Stimulated activated CD8-positive, alpha-beta memory T cell treated with anti-CD3 and anti-CD28 coated beads, Interleukin-7, amount 100 ng/mL, for 48 hours (primary cell): ENCODE measurements at places on chromosomes 3 and 15.

- no peak for DNase-seq
Measured at GRCh38 chr3:87488765-87489164, 212.4 kb upstream of the POU1F1 start.

- no peak for DNase-seq
Measured at GRCh38 chr3:106530367-106530766, 661.6 kb upstream of the CBLB start.

- DNase-seq: no peak
Measured at GRCh38 chr15:70672081-70672480, 91.3 kb downstream of the UACA start.

- no peak for DNase-seq
Measured at GRCh38 chr3:56800832-56801661, 702 bp downstream of the ARHGEF3 start.

- DNase-seq: no peak
Measured at GRCh38 chr15:67103869-67104268, 38.5 kb downstream of the SMAD3 start.

- DNase-seq: no peak
Measured at GRCh38 chr3:52829906-52830463, 487 bp downstream of the ITIH4 start.

- no peak for DNase-seq
Measured at GRCh38 chr3:195260280-195260905, 10.6 kb downstream of the XXYLT1 start.

DNA sequence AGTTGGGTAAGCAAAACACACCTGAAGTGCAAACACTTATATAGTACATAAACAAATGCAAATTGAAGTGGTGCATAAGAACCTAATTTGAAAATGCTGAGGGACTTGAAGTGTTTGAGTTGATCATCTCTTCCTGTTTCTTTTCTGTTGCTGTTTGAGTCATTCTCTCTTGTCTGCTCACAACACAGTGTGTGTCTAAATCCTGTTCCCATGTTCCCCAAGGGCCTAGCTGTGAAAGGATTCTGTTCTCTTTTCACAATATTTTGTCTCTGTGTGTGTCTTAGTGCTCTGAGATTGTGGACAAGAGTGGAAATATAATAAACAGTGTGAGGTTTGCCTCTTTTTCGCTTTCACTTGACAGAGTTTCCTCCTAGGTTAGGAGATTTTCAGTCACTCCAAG lies 6.1 kb downstream of the CD96 start:
- no peak for DNase-seq

DNA sequence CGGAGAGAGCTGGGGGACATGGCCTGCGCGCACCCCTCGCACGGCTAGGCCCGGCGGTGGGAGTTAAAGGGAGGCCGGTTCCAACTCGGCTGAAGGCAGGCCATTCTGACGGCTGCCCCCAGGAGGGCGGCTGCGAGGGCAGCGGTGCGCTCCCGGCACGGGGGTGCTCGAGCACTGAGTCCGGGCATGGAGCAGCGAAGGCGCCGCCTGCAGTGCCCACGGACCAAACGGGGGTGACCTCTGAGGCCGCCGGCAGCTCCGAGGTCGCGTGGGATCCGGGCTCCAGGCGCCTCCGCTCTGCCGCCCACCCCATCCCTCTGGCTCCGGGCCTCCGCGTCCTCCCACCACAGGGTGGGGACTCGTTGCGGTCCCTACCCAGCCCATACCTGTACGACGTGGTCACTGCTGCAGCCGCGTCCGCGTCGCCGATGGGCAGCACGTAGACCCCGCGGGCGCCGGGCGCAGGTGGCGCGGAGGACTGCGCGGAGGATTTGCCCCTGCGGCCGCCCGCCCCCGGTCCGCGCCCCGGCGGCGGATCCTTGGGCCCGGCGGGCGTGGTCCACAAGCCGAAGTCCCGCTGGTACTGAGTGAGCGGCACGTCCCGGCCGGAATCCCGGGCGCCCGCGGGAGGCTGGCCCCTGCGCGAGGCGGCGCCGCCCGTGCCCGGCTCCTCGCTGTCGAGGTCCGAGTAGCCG lies 469 bp downstream of the MAP6D1 start:
- no peak for DNase-seq

GRCh38 chr15:90603893-90604292 lies 74.2 kb downstream of the CRTC3 start:
- DNase-seq: no peak

DNA sequence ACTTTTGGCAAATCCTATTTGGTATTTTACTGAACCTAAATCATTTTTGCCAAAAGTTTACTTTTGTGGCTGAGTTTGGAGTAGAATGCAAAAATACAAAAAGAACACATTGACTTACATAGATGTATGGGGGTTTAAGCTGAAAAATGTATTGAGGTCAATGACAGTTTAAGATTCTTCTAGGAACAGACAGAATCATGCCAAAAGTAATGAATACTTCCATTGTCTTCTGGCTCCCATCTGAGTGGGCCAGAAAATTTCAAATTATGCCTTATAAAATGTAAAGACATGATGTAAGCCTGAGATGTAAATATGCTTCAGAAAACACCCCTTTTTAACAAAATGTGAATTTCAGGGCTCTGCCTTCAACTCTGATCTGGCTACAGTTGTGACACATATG lies 375.1 kb upstream of the DPH6 start:
- DNase-seq: no peak

DNA sequence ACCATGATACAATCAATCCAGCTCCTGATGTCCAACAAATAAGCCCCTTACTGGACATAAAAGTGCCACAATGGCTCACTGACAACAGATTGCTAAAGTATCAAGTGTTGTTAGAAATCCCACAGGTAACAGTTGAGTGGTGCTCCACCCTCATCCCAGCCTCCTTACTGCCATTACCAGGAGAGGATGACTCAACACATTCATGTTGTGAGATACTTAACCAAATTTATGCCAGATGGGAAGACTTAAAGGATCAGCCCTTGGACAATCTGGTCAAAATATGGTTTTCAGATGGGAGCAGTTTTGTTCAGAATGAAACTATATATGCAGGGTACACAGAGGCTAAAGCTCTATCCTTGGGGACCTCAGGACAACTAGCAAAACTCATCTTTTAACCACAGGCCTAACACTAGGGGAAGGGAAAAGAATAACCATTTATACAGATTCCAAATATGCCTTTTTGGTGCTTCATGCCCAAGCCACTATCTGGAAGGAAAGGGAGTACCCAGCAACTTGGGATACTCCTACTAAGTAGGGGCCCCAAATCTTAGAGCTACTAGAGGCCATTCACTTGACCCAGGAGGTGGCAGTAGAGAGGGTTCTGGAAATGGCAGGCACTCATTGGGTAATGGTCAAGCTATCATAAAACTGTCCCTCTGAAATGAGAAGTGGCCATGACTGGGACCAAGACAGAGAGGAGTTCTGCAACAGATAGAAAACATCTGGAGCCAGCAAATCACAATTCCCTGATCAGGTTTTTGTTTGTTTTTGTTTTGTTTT lies 6.9 kb upstream of the ZNF662 start:
- no peak for DNase-seq

GRCh38 chr3:117128133-117128532 lies 418.6 kb downstream of the TUSC7 start:
- DNase-seq: no peak

DNA sequence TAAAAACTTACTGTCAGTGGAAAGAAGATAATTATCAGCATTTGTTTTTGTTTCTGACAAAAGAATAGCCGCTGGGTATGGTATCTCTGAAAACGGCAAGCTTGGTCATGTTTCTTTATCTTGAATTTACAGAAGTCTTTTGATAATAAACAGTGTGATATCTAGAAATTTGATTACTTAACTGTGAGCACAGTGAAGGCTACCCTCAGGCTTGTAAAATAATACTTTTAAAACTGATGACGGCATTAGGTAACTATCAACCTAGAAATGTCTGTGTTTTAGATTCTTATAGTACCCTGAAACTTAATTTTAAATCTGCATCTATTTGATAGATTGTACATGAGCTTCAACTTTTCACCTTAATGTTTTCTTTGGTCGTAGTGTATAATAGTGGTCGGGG lies 43.4 kb downstream of the NSUN3 start:
- no peak for DNase-seq

GRCh38 chr3:30662836-30663235 lies 56.4 kb downstream of the TGFBR2 start:
- DNase-seq: no peak

GRCh38 chr3:172622916-172623700 lies 87.8 kb downstream of the NCEH1 start:
- DNase-seq: peak; percentile 9

DNA sequence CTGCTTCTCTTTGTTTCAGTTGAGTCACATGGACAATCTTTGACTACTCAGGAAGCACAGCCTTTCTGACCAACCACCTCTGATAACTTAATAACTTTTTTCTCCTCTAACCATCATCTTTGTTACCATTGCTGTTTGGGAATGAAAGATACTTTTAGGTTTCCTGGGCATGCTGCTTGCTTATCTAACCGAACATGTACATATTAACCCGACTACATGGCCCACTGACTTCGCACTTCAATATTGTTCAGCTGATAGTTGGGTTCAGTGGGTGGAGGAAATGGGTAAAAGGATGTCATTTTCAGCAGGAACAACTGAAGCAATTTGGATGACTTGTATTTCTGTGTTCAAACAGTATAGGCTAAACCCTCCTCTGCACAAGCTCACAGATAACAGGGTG lies 214.3 kb downstream of the SQOR start:
- DNase-seq: no peak

DNA sequence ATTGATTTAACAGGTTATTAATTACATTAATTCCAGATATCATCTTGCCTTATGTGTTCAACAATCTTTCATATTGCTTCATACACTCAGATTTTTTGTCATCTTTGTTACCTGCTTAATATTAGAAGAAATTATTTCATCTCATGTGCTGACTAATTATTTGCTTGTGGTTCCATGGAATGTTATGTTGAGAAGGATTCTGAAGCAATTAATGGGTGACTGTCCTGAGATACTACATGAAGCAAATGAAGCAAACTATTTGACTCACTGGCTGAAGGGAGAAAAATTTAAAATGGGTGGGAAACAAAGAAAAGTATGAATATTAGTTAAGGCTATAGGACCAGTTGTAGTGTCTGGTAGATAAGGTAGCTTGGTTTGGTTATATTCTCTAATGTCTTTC lies 443.8 kb upstream of the EPHA6 start:
- no peak for DNase-seq

DNA sequence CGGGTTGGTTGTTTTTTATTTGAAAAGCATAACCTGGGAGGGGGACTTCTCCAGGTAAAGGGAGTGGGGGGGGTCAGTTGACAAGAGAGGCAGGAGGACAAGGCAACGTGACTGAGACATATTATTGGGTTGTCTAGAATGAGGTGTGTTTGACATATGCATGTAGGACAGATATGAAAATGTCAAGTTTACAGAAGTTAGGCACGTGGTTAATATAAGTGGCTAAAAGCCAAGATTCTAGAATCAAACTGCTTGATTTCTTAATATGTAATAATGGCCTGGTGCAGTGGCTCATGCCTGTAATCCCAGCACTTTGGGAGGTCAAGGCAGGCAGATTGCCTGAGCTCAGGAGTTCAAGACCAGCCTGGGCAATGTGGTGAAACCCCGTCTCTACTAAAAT lies 212.8 kb downstream of the SQOR start:
- no peak for DNase-seq

DNA sequence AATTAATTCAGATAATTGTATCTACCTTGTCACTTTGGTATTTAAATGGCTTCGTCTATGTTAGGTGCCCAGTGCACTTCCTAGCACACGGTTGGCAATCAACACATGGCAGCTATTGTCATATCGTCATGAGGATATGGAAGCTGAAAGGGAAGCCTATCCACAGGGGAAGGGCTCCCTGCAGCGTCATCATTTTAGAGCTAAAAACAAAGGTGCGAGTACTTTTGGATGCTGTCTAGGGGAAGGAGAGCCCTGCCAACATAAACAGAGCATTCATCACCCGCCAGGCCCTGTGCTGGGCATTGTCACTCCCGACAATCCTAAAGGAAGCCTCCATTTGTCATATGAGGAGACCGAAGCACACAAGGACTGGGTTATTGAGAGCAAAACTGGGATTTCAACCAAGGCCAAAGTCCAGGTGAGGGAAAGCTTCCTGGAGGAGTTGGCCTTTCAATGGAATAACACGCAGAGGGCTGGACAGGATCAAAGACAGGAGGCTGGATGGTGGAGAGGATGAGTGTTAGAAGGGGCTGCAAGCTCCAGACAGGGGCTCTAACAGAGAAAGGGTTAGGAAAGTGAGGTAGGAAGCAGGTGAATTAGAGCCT lies 8.0 kb upstream of the PARL start:
- DNase-seq: no peak

- DNase-seq: no peak
Measured at GRCh38 chr3:78868570-78868969, 899.2 kb downstream of the ROBO1 start.
